ENCODE measurements at places on chromosomes 3 and 15. TPM values are rescaled to one million over a fixed set of nuclear protein-coding genes. Genes with fewer than 3 reads are reported as not detected.

DNA sequence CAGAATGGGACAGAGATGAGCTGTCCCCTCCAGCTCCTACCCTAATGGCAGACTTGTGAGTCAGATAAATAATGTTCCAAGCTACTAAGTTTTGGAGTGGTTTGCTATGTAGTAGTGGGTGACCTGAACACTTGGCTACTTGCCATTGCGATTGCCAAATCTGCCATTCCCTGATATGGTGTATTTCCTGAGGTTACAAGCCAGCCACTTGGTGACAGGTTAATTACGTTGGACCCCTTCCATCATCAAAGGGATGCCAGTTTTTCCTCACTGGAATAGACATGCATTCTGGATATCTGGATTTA is 33.6 kb downstream of the MORF4L1 start:
- DNase-seq, result no peak

Gene GOLGA8A
- total RNA-seq, result 79.7 TPM

- DNase-seq, result no peak
These were observed 7.4 kb upstream of the SEMA5B start for GRCh38 chr3:123034996-123035395.

DNA sequence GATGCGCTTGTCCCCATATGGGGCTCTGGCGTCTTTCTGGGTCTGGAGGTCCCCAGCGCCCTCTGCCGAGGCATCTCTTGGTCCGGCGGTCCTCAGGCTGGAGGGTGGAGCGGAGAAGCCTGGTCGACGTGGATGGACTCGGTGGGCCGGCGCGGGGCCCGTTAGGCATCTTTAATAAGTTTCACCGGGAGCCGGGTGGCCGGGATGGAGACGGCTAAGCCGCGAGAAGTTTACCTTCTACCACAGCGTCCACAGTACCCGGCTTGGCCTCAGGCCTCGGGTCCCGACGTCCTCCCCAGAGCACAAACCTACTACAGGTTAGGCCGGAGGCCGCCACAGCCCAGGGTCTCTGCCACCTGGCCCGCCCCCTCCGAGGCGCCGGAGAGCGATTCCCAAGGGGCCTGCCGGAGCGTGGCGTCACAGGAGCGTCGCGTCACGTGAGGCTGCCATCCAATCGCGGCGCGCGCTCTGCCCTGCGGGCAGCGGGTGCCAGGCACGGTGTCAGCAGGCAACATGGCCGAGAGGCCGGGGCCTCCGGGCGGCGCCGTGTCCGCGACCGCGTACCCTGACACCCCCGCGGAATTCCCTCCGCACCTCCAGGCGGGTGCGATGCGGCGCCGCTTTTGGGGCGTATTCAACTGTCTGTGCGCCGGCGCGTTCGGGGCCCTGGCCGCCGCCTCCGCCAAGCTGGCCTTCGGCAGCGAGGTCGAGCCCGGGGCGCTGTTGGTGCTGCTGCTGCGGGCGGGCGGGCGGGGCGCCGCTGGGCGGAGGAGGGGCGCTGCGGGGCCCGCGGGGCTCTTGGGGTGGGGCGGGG is at the start of gene TMEM42:
TMEM42 (plus strand) TSS at position 501 of the 814 bp plus-strand sequence; CDS start at position 514, 13 bp downstream.
- DNase-seq, result peak; percentile 93

DNA sequence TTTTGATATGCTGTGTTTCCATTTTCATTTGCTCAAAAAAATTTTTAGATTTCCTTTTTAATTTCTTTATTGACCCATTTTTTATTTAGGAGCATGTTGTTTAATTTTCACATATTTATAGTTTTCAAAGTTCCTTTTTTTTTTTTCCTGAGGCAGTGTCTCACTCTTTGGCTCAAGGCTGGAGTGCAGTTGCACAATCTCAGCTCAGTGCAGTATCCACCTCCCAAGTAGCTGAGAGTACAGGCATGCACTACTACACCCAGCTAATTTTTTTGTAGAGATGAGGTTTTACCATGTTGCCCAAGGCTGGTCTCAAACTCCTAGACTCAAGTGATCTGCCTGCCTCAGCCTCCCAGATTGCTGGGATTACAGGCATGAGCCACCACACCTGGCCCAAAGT is 36.2 kb downstream of the PFN2 start:
- DNase-seq, result no peak

GRCh38 chr15:52527911-52528563 is 643 bp downstream of the MYO5A start:
- DNase-seq, result peak; percentile 54

GRCh38 chr15:28896951-28897350 is 11.2 kb downstream of the APBA2 start:
- no peak for DNase-seq

- peak; percentile 13 for DNase-seq
These were observed 58.0 kb downstream of the GABRG3 start for GRCh38 chr15:27028858-27029477.

- DNase-seq, result no peak
These were observed 78.0 kb upstream of the KCNH8 start for GRCh38 chr3:19070325-19070724.

GRCh38 chr3:25235466-25235865 is 192.6 kb upstream of the RARB start:
- no peak for DNase-seq

Gene OR5K2
- not detected for total RNA-seq

GRCh38 chr15:39770748-39771689 is 11.6 kb downstream of the FSIP1 start:
- DNase-seq, result no peak

GRCh38 chr3:54810401-54810800 is 117.5 kb downstream of the LRTM1 start:
- no peak for DNase-seq

Gene TMEM40
- total RNA-seq, result not detected

DNA sequence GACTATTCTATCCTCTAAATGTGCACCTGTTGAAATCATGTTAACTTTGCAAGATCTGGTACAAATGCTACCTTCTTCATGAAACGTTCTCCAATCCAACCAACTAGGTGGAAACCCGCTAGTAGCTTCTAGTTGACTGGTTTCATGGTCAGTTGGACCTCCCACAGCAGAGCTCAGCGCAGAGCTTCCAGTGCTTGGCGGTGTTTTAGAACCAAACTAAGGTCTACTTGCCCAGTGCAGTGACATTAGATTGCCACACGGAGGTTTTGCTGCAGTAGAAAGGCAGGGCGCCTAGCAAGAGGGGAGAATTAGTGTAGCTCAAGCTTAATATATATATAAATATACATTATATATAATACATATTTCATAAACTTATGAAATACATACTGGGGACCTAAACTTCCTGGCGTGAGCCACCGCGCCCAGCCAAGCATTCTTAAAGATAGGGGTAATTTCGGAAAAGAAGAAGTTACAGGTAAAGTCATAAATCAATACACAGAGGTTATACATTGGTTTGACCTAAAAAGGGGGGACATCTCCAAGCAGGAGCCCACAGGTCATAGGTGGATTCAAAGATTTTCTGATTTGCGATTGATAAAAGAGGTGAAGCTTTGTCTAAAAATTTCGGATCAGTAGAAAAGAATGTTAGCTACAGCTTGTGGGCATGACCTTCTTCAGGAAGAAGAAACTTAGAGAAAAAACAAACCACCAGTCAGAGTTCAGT is 2.1 kb upstream of the OXSR1 start:
- DNase-seq, result peak; percentile 32

DNA sequence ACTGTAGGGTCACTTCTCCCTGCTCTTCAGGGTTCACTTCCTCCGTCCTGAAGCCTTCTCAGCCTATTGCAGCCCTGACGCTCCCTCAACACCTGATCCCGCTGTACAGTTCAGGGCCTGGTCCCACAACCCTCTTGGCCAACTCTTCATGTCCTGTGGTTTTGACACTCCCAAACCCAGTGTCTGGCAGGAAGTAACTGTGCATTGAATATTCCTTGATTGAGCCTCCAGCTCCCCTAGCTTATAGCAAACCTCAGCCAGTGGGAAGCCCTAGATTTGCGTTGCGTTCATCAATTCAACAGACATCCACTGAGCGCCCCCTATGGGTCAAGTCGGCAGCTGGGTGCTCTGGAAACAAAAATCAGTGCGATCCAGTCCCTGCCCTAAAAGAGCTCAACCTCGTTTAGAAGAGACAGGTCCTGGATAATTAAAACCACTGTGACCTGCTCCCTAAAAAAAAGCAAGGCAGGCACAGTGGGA is 13.5 kb downstream of the UBAP1L start:
- DNase-seq, result peak; percentile 90

DNA sequence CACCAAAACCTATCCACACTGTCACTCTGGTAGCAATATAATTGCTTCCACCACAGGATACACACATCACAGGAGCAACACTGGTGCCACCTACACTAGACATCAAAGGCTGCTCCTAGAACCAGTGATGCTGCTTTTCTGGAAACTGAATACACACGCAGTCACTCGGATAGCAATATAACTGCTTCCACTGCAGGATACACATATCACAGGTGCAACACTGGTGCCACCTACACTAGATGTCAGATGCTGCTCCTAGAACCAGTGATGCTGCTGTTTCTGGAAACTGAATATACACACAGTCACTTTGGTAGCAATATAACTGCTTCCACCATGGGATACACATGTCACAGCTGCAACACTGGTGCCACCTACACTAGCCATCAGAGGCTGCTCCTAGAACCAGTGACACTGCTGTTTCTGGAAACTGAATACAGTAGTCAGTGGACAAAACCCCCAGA is 6.9 kb upstream of the TNFSF10 start:
- DNase-seq, result no peak

Gene PDZRN3
- 3.4 TPM for total RNA-seq

Gene GOLGA8S
- total RNA-seq, result not detected

DNA sequence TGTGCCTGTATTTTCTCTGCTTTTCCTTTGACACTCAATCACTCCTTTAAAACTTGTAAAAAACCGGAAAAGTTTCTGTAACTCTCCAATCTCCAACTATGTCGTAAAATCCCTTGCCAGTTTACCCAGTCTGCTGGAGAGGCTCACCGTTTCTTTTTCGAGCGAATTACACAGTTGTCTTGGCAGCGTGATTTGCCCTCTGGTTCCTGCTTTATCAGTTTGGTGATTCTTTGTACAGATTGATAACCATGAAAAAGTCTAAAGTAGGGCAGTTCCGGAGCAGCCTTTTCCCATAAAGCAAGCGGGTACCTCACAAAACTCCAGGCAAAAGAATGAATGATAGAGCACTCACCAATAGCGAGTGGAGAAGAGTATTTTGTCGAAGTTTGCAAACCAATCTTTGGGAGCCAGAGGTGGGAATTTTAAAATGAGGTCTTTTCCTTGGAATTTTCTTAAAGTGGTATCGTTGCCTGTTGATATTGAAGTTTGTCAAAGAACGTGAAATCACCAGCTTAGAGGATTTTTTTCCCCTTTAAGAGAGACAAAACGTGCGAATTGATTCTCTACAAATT is at the start of gene TTC23:
TTC23 (minus strand) TSS at position 312 of the 572 bp plus-strand sequence. CDS start 20,869 bp downstream, outside the sequence.
- DNase-seq, result peak; percentile 34

GRCh38 chr3:175620532-175620931 is 761.4 kb downstream of the NAALADL2 start:
- no peak for DNase-seq

DNA sequence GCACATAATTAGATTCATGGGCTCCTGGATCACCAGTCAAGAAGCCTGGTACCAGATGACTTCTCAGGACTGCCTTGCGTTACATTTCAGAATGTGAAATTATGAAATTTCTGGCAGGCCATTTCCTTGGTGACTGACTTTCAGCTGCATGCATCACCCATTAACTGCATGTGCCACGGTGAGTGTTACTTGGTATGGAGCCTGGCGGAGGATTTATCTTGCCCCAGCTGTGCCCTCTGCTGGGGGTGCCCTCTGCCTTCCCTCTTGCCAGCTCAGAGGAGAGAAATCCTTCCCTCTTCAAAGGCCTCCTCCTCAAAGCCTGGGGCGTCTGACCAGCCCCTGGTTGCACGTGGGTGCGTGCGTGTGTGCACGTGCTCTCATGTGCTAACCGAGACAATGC is 57.7 kb upstream of the CTSH start:
- no peak for DNase-seq

GRCh38 chr15:65952391-65953053 is 83.2 kb downstream of the RAB11A start:
- DNase-seq, result peak; percentile 86

GRCh38 chr3:104245981-104246380 is 1120.7 kb upstream of the ALCAM start:
- DNase-seq, result no peak

GRCh38 chr3:155190691-155191090 is 102.8 kb downstream of the STRIT1 start:
- DNase-seq, result no peak

Gene PRR20G
- total RNA-seq, result not detected

- DNase-seq, result no peak
These were observed 10.1 kb downstream of the USP3 start for GRCh38 chr15:63514531-63514943.

GRCh38 chr3:133884054-133884886 is 11.4 kb downstream of the RAB6B start:
- no peak for DNase-seq

Gene SLC27A2
- total RNA-seq, result 2.1 TPM

Gene ESYT3
- 0.59 TPM for total RNA-seq

Data from neural progenitor cell (in vitro differentiated cells).